Motor neuron (in vitro differentiated cells): ENCODE measurements at places on chromosomes 7 and 10. TPM values are rescaled to one million over a fixed set of nuclear protein-coding genes. Genes with fewer than 3 reads are reported as not detected.

Gene VSIR
- 0.68 and 0.81 TPM in 2 replicates for total RNA-seq

Gene PILRA
- 4.7 and 7.1 TPM in 2 replicates for total RNA-seq

- peak; percentile 23 for ATAC-seq
These were observed 20.8 kb downstream of the GHRHR start for GRCh38 chr7:30984359-30985107.

GRCh38 chr7:155832581-155832981 is 20.3 kb upstream of the SHH start:
- ATAC-seq: no peak

DNA sequence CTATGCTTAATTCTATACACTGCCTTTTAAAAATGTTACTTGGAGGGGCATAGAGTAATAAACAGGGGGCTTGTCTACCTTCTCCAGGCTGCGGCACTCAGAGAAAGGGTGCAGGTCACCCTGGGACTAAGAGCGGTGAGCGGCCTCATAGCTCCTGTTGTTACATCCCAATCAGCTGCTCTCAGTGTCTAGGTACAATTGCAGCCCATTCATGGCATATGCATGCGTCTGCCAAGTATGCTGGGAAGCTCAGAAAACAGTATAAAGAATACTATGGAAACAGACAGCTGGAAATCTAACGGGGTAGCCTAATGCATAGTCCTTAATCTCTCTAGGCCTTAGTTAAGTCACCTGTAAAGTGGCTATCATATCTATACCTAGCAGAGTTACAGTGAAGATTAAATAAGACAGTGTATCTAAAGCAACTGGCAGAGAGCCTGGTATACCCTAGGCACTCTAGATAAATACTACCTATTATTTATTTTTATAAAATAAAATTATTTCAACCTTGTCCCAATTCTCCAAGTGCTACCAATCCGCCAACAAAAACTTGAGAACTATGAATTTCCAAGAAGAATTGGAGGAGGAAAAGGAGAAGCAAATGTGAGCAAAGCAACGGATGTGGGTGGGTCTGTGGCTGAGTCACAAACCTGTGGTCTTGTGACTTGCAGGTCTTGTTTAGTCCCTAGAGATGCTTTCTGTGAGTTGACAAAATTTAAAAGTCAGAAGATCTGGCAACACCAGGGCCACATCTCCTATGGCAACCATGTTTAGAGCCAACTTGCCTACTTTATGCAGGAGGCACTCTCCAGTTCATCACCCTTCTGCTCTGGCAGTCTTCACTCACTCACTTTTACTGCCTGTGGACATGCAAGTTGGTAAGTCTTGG is 183.0 kb downstream of the RAPGEF5 start:
- ATAC-seq: peak; percentile 50

- ATAC-seq: no peak
These were observed 699.9 kb downstream of the INHBA start for GRCh38 chr7:41002741-41003610.

- ATAC-seq: peak; percentile 50
These were observed 145.6 kb downstream of the DOCK4 start for GRCh38 chr7:112060625-112061024.

GRCh38 chr7:100475549-100475948 is 3.5 kb downstream of the TSC22D4 start:
- ATAC-seq: no peak

DNA sequence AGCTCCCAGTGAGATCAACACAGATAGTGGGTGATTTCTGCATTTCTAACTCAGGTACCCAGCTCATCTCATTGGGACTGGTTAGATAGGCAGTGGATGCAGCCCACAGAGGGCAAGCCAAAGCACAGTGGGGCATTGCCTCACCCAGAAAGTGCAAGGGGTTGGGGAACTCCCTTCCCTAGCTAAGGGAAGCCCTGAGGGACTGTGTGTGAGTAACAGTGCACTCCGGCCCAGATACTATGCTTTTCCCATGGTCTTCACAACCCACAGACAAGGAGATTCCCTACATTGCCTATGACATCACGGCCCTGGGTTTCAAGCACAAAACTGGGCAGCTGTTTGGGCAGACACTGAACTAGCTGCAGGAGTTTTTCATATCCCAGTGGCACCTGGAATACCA is 62.8 kb downstream of the PPP1R3A start:
- ATAC-seq: no peak

DNA sequence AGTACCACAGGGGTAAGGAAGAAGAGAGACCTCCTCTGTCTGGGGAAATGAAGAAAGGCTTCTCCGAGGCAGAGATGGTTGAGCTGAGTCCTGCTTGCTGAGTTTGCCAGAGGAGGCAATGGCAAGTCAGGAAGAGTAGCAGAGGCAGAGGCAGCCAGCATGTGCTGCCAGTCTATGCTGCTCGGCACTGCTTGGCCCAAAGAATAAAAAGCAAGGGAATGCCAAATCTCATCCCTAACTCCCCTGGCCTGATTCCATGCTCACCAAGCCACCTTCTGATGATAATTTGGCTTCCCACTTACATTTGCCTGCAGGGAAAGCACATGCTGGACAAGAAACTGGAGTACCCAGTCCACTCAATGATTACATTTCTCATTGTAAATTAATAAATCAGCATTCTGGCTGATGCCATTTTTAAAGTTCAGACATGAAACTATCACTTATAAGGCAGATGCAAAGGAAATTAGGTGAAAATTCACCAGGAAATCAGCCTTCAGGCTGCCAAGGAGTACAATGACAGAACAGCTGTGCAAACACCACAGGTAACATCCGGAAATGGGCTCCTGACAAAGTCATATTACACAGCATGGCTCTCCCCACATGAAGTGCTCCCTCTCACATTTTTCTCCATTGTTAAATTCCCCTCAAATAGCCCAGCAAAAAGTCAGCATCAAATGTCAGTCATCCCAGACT is 245.9 kb downstream of the MTERF1 start:
- ATAC-seq: no peak

GRCh38 chr7:75066521-75066920 is 7.1 kb downstream of the RCC1L start:
- no peak for ATAC-seq

GRCh38 chr10:116926426-116926825 is 77.1 kb downstream of the ENO4 start:
- ATAC-seq: no peak

- no peak for ATAC-seq
These were observed 99.1 kb downstream of the JCAD start for GRCh38 chr10:29960261-29960660.
